GM23248 (cell line): ENCODE measurements at places on chromosomes 5 and 9.
A peak's percentile ranks its signal among the peaks of the same experiment; 100 is the strongest.

- DNase-seq, result peak; percentile 53
Measured at GRCh38 chr9:114434878-114435311, 47.1 kb upstream of the AKNA start.

DNA sequence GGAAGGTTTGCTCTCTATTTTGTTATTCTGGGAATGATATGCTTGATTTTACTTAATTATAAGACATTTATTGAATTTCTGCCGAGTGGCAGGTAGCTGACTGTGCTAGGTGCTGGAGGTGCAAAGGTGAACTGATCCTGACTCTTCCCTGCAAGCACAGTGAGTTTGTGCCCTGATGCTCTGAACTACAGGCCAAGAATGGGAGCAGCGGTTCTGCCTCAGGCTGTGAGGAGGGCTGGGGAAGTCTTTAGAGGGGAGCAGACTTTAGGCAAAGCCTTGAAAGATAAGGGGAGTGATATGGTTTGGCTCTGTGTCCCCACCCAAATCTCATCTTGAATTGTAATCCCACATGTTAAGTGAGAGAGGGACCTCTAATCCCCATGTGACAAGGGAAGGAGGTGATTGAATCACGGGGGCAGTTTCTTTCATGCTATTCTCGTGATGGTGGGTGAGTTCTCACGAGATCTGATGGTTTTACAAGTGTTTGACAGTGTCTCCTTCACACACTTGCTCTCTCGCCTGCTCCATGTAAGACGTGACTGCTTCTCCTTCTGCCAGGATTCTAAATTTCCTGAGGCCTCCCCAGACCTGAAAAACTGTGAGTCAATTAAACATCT lies 73.1 kb downstream of the NDFIP1 start:
- no peak for DNase-seq

GRCh38 chr9:69945671-69946141 lies 97.9 kb upstream of the MAMDC2 start:
- peak; percentile 78 for DNase-seq

DNA sequence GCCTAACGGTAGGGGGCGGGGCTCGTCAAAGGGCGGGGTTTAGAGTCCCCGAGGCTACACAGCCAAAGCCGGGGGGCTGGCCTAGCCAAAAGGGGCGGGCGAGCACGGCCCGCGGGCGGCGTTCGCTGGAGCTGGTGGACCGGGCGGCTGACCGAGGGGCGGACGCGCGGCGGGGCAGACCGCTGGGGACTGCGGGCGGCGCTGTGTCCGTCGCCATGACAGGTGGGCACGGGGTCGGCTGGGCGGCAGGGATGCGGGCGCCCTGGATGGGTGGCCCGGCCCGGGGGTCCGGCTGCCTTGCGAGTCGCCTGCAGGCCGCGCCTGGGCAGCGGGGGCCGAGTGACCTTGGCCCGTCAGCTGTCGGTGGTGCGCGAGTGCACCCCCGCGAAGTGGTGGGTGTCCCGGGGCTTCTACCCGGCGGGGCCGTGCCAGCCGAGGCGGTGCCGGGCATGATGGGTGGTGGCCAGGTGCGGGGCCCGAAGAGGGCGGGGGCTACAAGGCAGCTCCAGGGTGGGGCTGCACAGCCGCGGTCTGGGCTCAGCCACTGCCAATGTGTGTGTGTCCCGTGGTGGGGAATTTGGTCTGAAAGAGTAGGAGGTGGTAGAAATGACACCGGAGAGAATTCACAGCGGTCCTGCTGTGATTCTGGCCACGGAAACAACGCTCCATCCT lies at the start of gene CARD19:
CARD19 (plus strand) TSS at position 87 of the 672 bp plus-strand sequence; CDS start at position 216, 129 bp downstream.
- DNase-seq, result peak; percentile 73

- DNase-seq, result no peak
Measured at GRCh38 chr5:119742311-119742710, 113.0 kb downstream of the FAM170A start.
